CD8-positive, alpha-beta memory T cell (primary cell): ENCODE measurements at places on chromosomes 7 and 10. TPM values are rescaled to one million over a fixed set of nuclear protein-coding genes. Genes with fewer than 3 reads are reported as not detected.

The LIPJ gene
- total RNA-seq: 0.16 TPM

- DNase-seq: no peak
Measured at GRCh38 chr7:18384491-18385143, 110.9 kb upstream of the HDAC9 start.

The ACSM6 gene
- not detected for total RNA-seq

The HKDC1 gene
- not detected for total RNA-seq

- DNase-seq: no peak
Measured at GRCh38 chr10:117549100-117549585, 6.6 kb downstream of the EMX2 start.

The MRC1 gene
- total RNA-seq: 1.4 TPM

DNA sequence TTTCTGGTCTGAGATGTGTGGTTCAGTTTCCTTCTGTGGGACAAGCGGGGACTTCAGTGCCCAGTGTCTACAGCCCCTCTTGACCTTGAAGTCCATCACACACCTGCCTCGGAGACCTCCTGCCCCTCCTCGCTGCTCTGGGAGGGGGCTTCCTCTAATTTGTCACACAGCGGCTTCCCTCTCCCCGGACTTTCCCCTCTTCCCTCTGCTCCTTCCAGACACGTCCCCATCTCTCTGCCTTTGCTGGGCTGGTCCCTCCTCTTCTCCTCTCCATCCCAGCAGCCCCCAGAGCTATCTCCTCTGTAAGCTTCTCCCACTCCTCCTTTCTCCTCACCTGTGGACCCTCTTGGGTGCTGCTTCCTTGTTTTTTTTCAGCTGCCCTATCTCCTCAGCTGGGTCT is 122.2 kb upstream of the SORCS3 start:
- DNase-seq: no peak

The PON3 gene
- total RNA-seq: not detected

DNA sequence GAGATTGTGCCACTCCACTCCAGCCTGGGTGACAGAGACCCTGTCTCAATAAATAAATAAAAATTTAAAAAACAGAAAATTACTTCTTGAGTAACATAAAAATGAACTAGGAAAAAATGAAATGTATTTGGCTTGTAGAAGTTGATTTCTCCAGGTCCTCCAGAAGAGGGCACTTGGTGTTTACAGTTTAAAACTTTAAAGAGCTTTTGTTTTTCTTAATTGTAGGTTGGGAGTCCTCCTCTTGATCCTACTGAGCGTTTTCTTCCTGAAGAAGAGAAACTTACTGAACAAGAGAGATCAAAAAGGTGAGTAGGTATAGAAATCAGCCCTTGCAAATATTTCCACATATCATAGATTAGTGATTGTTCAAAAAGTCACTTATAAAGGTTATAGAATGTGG is 16.2 kb downstream of the KIFBP start:
- no peak for DNase-seq

The ITPRID1 gene
- not detected for total RNA-seq

The STRIP2 gene
- 21.0 TPM for total RNA-seq

DNA sequence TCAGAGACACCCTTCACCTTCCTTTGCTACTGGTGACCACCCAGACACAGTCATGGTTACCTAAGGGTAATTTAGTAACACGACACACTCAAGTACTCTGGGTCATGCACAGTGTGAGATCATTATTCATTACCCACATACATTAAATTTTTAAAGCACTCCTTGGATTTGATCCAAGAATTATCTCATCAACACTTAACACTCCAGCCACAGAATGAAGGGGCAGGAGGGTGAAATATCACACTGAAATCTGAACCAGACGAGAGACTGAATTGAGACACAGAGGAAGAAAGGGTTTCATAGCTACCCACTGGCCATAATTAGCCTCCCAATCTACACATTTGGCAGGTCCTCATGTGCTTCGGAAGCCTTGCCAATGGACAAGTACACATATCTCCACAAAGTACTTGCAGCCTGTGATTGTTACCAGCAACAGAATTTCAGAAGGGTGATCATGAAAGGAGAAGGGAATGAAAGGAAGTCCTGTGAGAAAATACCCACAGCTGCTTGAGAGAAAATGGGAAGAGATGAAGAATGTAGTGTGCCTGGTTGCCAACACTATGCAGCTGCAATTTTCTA is 189.3 kb downstream of the POLR1F start:
- no peak for DNase-seq

DNA sequence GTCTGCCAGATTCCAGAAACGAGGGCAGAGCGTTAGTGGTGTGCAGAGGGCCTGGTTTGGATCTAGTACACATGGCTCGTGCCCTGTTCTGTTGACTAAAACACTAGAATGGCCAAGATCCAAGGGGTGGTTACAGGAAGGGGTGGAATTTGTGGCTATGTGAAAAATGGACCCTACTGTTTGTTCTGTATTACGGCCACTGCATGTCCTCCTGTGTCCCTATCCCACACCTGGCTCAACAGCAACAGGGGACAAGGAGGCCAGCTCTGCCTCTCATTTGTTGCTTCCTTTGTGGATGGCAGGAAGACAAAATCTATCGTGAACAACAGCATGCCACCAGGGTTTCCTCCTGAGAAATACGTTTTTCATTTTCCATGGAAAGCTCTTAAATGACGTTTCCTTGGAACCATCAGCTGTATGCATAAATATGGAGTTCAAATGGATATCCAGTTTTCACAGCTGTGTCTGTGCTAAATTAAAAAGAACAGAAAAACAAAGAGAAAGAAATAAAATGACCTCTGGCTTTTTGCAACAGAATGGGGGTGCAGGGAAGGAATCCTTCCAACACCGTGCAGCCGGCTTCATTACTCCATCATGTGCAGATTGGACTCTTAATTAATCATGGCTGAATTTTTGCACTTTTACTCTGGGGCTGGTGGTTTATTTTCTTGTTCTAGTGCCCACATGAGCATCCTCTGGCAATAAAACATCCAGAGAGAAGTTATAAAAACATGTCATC is 318.9 kb downstream of the CXCL12 start:
- no peak for DNase-seq

The FZD1 gene
- total RNA-seq: 0.04 TPM

DNA sequence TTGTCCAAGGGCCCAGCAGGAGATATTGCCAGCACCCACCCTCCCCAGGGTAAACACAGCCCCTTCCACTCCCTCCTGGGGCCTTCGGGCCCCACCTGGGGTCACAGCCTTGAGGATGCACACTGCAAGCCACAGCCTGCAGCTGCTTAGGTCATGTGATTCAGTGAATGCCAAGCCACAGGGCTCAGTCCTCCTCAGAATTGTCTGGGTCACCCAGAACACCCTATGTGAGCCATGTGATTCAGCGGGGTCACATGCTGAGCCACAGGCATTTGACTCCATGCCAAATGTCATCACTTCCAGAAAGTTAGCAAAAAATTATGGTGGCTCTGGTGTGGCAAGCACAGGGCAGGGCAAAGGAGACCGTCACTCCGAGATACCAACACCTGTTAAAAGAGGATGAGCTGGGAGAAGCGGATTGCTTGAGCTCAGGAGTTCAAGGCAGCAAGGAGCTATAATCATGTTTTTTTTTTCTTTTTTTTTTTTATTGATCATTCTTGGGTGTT is 17.2 kb upstream of the PSAP start:
- DNase-seq: no peak

The ST8SIA6 gene
- total RNA-seq: not detected

The STEAP2 gene
- total RNA-seq: not detected

The AKR1C8 gene
- total RNA-seq: not detected

- DNase-seq: no peak
Measured at GRCh38 chr10:5297996-5298395, 66.8 kb upstream of the UCN3 start.

GRCh38 chr7:70544016-70544415 is 587.9 kb upstream of the GALNT17 start:
- no peak for DNase-seq

The SMKR1 gene
- total RNA-seq: 13.9 TPM

DNA sequence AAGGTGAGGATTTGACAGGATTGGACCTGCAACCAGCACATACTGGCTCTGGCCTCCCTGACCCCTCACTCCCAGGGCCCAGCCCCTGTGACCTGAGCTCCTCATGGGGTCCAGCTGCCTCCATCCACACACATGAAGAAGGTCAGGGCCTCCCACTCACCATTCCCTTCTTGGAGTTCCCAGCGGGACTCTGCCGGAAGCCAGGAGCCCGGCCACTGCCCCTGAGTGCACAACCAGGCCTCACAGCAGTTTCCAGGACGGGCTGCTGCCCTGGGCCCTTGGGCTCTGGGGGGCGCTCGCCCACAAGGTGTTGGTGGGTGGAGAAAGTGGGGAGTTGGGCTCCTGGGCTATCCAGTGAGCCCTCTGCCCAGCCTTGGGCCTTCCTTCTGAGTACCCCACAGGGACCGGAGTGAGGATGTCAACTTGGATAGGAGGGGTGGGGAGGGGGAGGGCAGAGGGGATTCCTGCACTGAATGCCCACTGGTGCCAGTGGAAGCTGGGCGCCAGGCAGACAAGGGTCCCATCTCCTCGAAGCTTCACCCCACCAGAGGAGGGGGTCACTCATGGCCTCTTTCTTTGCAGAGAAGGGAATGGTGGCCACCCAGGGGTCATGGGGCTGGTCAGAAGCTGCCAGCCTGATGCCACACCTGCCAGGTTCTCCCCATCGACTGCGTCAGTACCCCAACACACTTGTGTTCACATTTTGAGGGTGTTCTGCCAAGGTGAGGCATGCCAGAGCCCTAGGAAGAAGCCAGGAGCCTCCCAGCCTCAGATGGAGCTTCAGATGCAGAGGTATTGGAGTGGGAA is 115.3 kb downstream of the PTPN20 start:
- DNase-seq: no peak

The INSYN2A gene
- total RNA-seq: not detected

GRCh38 chr7:77425101-77426051 is 9.2 kb upstream of the GSAP start:
- no peak for DNase-seq

- no peak for DNase-seq
Measured at GRCh38 chr10:44697116-44697515, 214.0 kb upstream of the TMEM72 start.

GRCh38 chr10:9900751-9901150 is 1116.9 kb upstream of the CELF2 start:
- DNase-seq: no peak

DNA sequence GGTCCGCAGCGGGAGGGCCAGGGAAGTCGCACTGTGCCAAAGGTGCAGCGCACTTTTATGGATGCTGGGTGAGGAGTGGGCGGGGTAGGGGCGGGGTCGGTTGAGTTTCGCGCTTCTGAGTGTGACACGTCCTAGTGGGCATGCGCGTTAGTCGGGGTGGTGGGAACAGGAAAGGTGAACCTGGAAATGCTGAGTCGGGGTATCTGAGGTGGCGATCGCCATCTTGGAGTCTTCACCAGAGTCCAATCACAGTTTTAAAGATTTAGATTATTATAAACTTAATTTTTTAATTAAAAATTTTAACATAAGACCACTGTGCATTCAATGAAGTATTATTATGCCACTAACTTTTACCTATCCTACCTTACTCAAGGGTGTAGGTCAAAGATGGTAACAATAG is 45.7 kb downstream of the ZNF138 start:
- DNase-seq: no peak

- no peak for DNase-seq
Measured at GRCh38 chr7:106927536-106927935, 62.5 kb downstream of the PIK3CG start.

GRCh38 chr10:72784551-72785351 is 92.8 kb downstream of the MCU start:
- no peak for DNase-seq

The TDRD1 gene
- total RNA-seq: 0.16 TPM

DNA sequence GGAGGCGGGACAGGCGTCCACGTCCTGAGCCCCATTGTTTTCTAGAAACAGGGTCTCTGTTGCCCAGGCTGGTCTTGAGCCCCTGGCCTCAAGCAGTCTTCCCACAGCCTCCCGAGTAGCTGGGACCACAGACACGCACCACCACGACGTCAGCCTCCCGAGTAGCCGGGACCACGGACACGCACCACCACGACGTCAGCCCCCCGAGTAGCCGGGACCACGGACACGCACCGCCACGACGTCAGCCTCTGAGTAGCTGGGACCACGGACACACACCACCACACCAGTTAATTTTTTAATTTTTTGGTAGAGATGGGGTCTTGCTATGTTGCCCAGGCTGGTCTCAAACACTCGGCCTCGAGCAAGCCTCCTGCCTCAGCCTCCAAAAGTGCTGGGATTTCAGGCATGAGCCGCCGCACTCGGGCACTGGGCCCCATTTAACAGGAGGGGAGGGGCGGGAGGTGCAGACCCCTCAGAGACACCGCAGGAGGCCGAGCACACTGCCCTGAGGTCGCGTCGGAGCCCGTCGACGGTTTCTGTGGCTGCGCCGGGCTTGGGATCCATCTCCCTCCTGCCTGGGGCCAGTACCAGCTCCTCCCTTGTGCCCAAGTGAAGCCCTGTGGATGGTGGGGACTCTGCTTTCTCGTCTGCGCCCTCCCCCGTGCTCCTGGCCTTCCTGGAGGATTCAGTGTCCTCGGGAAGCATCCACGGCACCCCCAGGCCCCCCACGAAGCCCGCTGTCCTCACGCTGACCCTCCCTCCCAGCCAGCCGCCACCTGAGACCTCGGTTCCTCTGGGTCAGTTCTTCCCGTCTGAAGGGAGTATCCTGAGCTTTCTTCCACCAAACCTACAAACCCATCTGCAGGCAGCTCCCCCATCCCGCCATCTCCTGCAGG is 13.0 kb downstream of the FAM20C start:
- no peak for DNase-seq

The SLC18A3 gene
- not detected for total RNA-seq

GRCh38 chr7:1533255-1533546 is 2.7 kb downstream of the MAFK start:
- DNase-seq: no peak

DNA sequence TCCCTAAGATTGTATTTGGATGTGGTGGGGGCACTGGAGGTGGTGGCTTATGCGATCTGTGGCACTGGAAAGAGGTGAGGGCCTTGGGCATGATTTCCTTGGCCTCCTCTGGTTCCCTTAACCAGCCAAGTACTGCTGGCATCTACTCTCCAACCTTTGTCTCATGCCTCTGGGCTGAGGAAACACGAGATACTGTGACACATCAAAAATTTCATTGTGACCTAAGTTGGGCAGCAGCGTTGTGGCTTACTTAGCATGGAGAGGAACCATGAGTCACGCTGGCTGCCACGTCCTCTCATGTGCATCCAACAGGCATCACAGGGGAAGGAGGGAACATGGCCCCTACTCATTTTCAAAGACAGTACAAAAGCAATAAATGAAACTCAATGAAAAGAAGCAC is 29.7 kb upstream of the GSDME start:
- DNase-seq: no peak

DNA sequence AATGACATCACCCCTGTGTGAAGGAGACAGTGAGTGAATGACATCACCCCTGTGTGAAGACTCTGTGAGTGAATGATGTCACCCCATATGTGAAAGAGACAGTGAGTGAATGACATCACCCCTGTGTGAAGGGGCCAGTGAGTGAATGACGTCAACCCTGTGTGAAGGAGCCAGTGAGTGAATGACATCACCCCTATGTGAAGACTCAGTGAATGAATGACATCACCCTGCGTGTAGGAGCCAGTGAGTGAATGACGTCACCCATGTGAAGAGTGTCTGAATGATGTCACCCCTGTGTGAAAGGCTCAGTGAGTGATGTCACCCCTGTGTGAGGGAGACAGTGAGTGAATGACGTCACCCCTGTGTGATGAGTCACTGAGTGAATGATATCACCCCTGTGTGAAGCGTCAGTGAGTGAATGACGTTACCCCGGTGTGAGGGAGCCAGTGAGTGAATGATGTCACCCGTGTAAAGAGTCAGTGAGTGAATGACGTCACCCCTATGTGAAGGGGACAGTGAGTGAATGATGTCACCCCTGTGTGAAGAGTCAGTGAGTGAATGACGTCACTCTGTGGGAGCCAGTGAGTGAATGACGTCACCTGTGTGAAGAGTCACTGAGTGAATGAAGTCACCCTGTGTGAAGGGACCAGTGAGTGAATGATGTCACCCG is 478.1 kb downstream of the PTPRN2 start:
- no peak for DNase-seq
